ENCODE measurements at places on chromosomes 5 and 9.

DNA sequence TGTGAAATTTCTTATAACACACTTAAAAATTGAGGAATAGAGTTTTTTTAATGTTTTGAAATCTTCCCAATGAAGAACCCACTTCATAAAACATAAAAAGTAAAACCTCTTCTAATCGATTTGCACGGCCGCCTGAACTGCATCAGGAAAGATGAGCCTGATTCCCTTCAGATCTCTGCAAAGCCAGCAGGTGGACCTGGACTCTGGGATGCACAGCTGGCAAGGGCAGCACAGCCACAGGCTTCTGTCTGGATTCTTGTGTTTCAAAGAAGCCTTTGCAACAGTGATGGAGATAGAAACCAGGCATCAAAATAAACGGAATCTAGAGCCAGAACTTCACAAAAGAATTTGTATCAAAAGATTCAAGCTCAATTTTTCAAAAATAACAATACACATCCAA is 36.0 kb upstream of the SPATA31C2 start:
- no peak for DNase-seq

- DNase-seq, result no peak
Observed at GRCh38 chr9:96460882-96461281, 10.9 kb downstream of the HABP4 start.

GRCh38 chr5:6649681-6650080 is 16.4 kb downstream of the SRD5A1 start:
- DNase-seq, result no peak

DNA sequence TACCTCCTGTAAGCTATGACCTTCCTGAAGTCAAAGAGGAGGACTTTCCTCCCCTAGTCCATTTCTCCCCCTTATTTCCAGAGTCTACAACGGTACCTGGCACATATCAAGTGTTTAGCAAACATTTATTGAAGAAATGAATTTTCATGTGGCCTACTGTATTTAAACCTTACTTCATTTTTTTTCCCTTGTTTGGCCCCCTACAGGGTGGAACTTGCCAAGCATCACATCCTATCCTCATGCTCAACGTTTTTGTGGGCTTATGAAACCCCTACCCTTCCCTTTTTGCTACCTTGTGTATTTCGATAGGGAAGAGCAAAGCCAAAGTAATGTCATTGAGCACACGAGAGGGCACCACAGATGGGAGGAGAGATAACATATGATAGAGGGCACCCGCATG is 1857.8 kb upstream of the WWC1 start:
- no peak for DNase-seq

GRCh38 chr5:176296-176823 is 14.9 kb upstream of the LRRC14B start:
- DNase-seq, result no peak

DNA sequence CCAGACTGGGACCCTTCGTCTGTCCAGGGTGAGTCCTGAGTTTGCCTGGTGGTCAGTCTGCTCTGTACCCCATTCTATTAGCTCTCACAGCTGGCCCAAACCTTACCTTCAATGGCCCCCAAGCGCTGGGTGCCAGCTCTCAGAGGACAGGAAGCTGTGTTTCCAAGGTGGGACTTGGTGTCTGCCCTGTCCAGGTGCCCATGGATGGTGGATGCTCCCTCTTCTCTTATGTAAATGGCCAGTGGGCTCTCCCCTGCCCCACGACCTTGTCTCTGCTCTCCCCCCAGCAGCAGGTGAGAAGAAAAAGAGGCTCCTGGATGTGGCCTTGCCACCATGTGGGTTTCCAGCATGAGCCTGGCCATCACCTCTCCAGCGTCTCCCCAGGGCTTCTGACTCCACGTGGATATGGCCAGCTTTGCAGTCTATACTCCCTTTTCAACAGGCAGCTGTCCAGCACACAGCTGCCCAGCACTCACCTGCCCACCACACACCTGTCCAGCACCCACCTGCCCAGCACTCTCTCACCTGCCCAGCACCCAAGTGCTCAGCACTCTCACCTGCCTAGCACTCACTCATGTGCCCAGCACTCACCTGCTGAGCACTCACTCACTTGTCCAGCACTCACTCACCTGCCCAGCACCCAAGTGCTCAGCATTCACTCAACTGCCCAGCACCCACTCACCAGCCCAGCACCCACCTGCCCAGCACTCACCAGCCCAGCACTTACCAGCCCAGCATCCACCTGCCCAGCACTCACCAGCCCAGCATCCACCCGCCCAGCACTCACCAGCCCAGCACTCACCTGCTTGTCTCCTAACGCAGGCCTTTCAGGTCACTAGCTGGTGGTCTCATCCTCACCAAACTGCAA is 136.2 kb upstream of the IRX2 start:
- no peak for DNase-seq

GRCh38 chr9:3403315-3403714 is 122.5 kb downstream of the RFX3 start:
- DNase-seq, result no peak

Data from effector CD4-positive, alpha-beta T cell (primary cell).